Natural killer cell (primary cell): ENCODE measurements at places on chromosomes 11 and 22. TPM values are rescaled to one million over a fixed set of nuclear protein-coding genes. Genes with fewer than 3 reads are reported as not detected.
A peak's percentile ranks its signal among the peaks of the same experiment; 100 is the strongest.

Gene THRSP
- not detected for total RNA-seq

Gene PKNOX2
- total RNA-seq, result not detected

Gene SAA4
- not detected for total RNA-seq

Gene GRM5
- total RNA-seq, result not detected

Gene SREBF2
- total RNA-seq, result 105 TPM

Gene APOL5
- total RNA-seq, result not detected

Gene TBX1
- total RNA-seq, result 3.2 TPM

Gene KCTD14
- not detected for total RNA-seq

GRCh38 chr22:46641811-46642266, 21.7 kb downstream of the GRAMD4 start:
- no peak for DNase-seq

DNA sequence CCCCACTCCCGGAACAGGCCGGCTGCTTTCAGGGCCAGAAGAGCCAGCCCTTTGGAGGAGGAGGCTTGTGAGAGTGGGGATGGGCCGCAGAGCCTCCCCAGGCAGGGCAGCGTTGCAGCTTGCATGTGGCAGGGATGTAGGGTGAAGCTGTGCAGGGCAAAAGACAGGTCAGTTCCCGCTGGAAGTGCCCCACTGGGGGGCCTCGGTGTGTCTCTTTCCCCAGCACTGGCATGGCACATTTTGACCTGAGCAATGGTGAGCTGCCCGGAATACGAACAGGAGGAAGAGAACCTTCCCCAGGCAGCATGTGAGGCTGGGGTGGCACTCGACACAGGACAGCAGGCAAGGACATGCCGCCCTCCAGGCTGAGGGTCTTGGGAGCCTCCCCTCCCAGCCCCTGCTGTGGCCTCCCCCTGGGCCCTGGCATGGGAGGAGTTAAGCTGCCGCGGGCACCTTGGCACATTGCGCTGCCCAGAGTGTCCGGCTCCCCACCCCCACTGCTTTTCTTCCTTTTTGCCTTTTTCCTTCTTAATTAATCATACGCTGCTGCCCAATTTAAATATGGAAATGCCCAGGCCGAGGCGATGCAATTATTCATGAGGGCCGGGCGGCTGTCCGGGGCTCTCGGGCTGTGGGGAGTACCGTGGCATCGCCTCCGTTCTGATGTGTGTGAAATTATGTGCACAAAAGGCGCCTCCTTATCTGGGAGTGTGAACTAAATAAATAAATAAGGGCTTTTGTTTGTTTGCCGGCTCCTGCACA, 76.0 kb upstream of the WNT7B start:
- peak; percentile 36 for DNase-seq

DNA sequence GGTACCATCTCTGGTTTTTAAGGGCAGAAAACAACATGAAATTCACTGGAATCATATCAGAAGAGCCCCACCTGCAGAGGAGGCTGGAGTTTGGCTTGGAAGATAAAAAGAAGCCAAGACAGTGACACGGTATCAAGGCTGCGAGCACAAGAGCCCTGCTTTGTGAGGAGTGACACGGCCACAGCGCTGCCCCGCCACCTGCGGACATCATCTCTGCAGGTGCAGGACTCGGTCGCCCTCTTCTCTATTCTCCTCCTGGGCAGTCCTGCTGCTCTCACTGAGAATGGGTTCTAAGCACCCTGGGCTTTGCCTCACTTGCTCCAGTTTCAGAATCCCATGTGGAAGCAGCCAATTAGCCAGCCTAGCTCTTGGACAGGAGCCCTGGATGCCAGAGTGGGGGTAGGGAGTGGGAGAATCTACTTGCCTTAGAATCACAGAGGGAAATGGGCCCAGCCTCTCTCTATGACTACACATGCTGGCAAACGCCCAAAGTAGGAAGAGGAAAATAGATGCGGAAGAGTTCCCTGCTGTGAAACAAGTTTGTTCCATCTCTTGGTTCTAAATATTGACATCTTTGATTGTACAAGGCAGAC, 17.1 kb downstream of the APOL4 start:
- no peak for DNase-seq

GRCh38 chr11:8386134-8386864, 122.6 kb upstream of the LMO1 start:
- no peak for DNase-seq

DNA sequence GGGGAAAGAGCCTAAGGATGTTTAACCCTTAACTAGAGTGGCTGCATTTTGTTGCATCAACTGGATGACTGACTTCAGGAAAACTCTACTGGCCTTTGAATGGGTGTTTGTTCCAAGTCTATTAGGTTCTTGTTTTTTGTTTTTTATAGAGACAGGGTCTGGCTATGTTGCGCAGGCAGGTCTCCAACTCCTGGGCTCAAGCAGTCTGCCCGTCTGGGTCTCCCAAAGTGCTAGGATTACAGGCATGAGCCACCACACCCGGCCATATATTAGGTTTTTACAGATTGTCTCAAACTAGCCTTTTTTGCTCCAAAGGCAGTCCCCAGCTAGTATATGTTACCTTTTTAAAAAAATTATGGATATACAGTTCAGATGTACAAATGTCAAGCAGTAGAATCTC, 1.1 kb downstream of the SMARCB1 start:
- no peak for DNase-seq

DNA sequence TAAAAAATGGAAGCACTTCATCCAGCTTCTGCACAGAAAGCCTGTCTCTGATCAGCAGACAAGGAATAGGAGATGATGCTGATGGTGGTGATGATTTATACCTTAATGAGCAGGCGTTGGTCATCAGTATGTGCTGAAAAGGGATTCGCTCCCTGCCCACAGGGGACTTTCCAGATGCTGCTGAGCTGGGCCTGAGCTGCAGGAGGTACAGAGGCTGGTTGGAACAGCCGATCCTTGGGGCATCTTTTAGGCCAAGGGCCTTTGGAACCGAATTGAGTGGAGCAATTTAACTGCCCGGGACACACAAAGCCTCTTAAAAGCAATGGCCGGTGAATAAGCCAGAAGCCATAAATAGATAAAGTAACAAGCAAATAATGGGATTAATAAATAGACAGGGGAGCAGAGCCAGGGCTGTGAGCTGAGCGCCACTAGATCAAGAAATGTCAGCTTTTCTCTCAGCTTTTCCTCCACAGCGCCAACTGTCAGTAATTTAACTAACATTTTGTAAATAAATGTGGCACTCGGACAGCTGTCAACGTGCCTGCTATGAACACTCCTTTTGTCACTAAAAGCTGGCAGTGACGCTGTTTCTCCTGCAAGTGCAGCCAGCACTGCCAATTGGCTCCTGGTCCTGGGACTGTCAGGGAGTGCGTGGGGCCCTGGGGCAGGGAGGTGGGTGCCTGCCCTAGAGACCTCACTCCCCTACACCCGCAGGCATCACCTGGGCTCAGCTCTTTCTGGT, 562.3 kb downstream of the NTM start:
- DNase-seq, result no peak

- DNase-seq, result no peak
Measured at GRCh38 chr22:20396639-20397038, 2.7 kb downstream of the ZNF74 start.

- no peak for DNase-seq
Measured at GRCh38 chr11:129937592-129938238, 42.3 kb upstream of the NFRKB start.

- DNase-seq, result peak; percentile 32
Measured at GRCh38 chr11:102272047-102272824, 45.0 kb upstream of the BIRC3 start.

GRCh38 chr22:19756288-19757128, 4.1 kb upstream of the TBX1 start:
- DNase-seq, result no peak

- DNase-seq, result no peak
Measured at GRCh38 chr11:94151903-94152677, 23.4 kb downstream of the PANX1 start.

DNA sequence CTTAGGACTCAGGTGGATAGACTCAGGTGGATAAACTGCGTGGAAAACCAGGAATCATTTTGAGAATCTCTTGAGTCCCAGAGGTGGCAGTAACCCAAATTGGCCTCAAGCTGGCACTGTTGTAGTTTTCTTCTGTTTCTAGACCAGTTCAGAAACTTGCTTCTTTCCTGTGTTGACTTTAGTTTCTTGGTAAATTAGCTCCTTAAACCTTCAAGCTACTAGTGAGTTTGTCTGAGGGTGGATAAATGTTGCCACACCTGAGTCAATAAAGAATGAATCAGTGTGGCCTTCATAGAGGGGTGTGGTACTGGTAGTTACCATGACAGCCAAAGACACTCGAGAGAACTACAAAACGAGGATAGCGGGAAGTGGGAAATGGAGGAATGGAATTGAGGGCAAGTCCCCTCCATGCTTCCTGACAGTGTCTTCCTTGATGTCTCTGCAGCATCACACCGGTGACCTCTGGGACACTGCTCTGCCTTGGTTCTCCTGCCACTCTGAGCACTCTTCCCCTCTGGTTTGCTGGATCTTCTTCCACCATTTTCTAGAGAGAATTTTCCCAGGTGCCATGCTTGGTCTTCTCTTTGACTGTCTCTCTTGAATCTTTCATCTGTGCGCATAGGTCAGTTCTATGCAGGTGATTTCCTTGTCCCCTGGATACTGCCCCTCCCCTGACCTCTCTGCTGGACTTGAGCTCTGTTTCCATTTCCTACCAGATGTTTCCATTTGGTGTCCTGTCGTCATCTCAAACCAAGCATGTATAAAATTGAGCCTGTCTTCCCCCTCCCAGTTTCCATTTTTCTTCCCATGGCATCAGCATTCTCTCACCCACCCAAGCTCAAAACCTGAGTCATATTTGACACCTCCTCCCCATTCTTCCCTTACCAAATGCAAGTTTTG, 7.2 kb downstream of the POLD4 start:
- DNase-seq, result no peak

DNA sequence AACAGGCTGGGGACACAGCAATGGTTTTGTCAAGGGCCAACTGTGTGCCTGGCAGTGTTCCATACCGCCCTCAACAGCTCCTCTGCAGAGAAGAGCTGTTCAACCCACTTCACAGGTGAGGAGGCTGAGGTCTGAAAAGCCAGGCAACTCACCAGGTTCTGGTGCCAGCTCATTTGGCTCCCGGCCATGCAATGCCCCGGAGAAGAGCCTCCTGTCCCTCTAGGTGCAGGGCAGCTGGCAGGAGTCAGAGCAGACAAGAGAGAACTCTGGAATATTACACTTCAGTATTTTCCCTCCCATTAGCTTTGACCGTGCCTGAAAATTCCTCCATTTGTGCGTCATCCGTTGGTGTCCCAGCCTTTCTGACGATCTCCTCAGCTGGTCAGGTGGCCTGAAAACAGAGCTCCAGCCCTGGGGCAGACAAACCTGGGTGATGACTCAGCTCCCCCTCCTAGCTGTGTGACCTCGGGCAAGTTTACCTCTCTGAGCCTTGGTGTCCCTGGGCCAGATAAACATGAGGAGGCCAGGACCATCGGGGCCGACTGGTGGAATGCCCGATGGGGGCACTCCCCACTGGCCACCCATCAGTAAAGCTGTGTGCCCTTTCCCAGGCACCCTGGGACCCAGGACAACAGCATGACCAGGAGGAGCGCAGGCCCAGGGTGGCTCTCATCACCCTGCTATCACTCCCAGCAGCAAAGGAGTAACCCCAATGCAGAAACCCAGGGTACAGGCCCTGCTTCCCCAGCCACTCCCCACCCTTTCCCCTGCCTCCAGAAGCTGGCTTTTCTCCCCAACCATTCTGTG, 9.6 kb upstream of the C1QTNF6 start:
- DNase-seq, result peak; percentile 36

DNA sequence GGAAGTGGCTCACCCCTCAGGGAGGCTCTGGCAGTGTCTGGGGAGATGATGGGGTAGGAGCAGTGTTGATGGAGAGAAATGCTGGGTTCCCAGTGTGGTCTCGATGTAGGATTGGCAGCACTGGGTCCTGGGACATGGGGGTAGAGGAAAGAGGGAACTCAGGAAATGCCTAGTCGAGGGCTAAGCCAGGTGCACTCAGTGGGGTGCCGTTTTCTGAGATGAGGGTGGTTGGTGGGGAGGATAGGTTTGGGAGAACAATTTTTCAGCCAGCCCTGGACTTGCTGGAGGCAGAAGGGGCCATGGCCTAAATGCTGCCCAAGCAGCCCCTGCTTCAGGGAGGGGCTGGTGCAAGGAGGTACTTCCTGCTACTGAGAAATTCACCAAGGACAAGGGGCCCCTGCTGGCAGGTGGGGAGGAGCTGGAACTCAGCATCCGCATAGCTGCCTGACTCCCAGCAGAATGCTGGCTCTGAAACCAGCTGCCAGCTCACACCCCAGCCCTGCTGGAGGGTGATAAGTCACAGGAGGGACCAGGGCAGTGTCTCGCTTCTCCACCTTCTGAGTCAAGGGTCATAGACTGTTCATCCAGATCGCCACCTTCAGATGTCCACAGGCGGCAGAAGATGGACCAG, 6.0 kb downstream of the CCDC157 start:
- DNase-seq, result no peak

DNA sequence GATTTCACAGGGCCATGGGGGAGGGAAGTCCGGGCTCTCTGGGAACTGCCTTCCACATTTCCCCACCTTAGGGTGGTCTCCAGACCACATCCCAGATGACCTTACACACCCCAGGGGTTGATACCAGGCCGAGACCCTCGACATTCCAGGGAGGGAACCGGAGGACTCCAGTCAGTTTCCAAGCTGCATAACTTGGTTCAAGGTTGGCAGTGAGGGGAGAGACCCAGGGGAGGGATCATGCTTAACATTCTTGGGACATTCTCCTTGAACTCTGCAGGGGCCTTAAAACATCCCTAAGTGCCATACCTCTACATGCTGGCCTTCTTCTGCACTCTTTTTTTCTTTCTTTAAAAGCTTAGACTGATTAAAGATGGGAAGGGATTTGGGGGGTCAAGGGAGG, 251.0 kb downstream of the ST3GAL4 start:
- DNase-seq, result no peak

- peak; percentile 80 for DNase-seq
Measured at GRCh38 chr11:18706330-18707243, 8.0 kb downstream of the TMEM86A start.

DNA sequence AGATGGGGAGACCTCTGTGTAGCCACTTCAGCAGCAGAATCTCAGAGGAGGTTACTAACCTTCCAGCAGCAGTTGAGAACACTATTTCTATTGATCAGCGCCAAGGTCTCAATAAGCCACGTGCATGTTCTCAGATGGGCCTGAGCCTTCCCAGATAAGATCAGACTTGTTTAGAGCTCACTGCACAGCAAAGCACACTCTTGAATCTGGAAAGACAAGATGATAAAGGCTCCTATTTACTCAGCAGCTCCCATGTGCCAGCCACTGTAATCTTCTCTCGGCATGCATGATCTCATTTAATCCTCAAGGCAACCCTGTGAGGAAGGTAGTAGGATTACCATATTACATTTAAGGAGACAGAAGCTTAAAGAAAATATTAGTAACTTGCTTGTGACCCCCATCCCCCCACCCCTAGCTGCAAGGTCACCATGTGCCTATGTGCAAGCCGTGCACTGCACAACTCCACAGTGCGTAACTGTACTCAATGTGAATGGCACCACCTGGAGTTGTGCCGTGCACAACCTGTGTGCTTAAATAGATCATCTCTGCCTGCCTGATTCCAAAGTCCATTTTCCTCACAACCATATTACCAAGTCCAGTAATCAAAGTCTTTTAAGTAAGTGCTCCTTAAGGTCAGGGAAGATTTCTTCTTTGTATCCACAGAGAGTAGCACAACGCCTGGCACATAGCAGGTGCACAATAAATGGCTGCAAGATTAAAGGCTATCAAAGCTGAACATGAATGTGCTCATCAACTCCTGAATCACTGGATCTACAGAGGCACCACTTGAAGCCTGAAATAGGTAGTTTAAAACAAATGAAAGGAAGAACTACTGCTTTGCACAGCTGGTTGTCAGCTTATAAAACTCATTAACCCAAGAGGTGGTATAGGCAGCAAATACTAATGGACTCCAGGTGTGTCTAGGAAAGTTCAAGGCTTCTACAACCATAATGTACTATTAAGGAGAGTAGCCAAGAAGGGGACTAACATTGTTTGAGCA, 293.8 kb downstream of the BUD13 start:
- DNase-seq, result no peak
